ENCODE measurements at places on chromosomes 4 and X. TPM values are rescaled to one million over a fixed set of nuclear protein-coding genes. Genes with fewer than 3 reads are reported as not detected.

The IL2 gene
- total RNA-seq, result not detected

The FAM9B gene
- 0.37 TPM for total RNA-seq

The APBB2 gene
- 153 TPM for total RNA-seq

DNA sequence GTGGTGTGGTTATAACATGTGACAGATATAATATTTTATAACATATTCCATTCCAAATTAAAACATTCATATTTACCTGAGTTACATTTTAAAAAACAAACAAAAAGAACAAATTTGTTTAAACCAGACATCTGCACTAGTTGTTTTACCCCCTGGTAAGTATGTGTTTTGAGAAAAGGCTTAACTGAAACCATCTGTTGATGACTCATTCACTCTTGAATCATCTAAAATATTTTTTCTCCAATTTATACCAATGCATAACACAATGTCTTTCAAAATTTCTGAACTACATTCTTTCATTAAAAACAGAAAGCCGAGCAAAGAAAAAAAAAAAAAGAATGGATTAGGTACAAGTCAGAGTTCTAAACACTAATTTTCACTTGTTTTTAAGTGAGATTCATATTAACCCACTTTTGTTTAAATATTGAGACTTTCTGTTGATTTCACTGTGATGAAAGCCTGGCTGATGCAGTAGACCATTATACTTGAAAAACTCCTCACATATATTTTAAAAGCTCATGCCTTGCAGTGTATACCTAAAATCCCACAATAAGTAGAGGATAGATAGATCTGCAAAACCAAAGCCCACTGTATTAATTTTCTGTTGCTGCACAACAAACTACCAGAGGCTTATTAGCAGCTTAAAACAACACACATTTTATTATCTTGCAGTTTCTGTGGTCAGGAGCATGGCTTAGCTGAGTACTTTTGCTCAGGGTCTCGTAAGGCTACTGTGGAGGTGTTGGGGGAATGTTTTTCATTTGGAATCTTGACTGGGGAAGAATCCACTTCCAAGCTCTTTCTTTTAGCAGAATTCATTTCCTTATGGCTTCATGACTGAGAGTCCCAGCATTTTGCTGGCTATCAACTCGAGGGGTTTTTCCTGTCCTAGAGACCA lies 221.5 kb downstream of the PCDH18 start:
- no peaks in the 10 kb centered on the region for H3K27me3 ChIP-seq
- no peak for DNase-seq
- no peaks in the 10 kb centered on the region for H3K4me1 ChIP-seq
- H3K36me3 ChIP-seq, result no peaks in the 10 kb centered on the region

- H3K27me3 ChIP-seq, result no peaks in the 10 kb centered on the region
- no peak overlapping the region for H3K27ac ChIP-seq
- H3K4me1 ChIP-seq, result peaks cover 10% of the 10 kb centered on the region
- no peaks in the 10 kb centered on the region for H3K36me3 ChIP-seq
These were observed 67.4 kb upstream of the WDR1 start for GRCh38 chr4:10184041-10184440.

DNA sequence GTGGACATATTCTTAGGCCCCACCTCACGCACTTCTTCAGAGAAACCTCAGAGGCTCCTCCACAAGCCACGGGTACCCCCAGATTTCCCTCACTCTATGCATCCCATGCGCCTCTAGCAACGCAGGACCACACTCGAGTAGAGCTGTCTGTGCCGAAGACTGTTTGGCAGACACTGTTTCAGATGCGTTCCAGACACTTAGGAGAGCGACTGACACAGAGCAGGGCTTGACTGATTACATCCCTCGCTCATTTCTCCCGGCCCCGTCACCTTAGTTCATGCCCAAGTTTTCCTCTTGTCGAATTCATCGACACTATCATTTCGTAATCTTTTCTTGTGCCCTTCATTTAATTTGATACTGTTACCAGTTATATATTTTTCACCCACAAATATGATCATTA lies 15.0 kb downstream of the SORBS2 start:
- H3K4me1 ChIP-seq, result peaks cover 12% of the 10 kb centered on the region
- DNase-seq, result no peak

DNA sequence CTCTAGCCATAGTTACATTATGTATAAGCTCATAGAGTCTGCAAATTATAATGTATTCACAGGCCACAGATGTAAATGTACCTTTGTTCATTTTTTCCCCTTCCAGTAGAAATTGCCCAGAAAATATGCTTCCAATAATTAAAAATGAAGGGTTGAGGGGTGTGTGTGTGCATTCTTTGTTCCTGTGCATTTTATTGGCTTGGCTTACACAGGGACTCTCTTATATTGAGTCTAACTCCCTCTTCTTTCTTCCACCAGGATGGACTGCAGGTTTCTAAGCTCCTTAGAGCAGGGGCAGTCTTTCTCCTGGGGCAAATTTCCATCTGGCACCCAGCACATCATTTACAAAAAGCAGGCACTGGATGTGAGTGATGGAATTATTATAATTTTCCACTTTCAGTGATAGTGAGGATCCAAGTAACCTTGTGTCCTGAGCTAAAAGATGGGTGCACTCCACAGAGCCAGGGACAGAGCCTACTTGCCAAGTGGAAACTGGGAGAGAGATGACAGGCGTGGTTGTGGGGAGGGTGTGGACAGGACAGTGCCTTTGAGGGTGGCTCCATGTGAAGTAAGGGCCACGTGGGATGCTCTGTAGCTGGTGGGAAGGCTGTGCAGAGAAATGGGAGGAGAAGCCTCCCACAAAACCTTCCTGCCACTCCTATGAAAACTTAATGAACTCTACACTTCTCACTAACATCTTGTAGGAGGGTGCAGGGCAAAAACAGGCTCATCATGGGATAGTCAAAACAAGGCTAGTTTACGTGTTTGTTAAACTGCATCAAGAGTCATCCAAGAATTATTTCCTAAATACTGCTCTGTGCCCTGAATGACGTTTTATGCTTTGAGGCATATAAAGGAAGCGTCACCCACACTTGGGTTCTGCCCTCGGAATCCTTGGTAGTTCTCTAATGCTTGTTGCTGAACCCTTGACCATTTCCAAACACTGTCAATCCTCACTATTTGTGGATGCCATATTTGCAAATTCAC lies 16.0 kb downstream of the IGFBP7 start:
- no peaks in the 10 kb centered on the region for H3K27me3 ChIP-seq
- H3K4me3 ChIP-seq, result no peak overlapping the region
- H3K4me1 ChIP-seq, result peaks cover 26% of the 10 kb centered on the region
- DNase-seq, result no peak
- no peaks in the 10 kb centered on the region for H3K36me3 ChIP-seq
- H3K27ac ChIP-seq, result no peak overlapping the region

- no peaks in the 10 kb centered on the region for H3K4me1 ChIP-seq
- no peaks in the 10 kb centered on the region for H3K36me3 ChIP-seq
- no peak overlapping the region for H3K4me3 ChIP-seq
- no peak for DNase-seq
- no peaks in the 10 kb centered on the region for H3K27me3 ChIP-seq
These were observed 218.4 kb upstream of the HCCS start for GRCh38 chrX:10892621-10893225.

The AMBN gene
- total RNA-seq, result not detected

GRCh38 chrX:119605464-119606279 lies 552 bp downstream of the NKRF start:
- peak overlapping the region; percentile 87 for H3K27ac ChIP-seq
- no peaks in the 10 kb centered on the region for H3K27me3 ChIP-seq
- no peaks in the 10 kb centered on the region for H3K36me3 ChIP-seq

DNA sequence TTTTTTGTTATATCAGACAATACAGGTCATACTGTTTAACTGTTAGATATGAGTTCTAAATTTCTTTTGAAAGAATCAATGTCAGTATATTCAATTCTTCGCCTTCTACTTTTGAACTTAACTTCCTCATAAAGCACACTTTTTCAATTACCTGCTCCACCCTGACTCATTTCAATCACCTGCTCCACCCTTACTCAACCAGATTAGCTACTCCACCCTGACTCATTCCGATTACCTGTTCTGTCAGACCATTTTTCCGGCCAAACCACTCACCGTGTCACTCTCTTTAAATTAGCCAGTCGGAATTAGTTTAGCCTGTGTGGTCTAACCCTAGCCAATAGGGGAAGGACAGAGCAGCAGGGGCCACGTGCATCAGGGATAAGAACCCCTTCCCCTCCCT lies 751.8 kb upstream of the POU3F4 start:
- H3K4me3 ChIP-seq, result no peak overlapping the region
- no peaks in the 10 kb centered on the region for H3K36me3 ChIP-seq
- no peaks in the 10 kb centered on the region for H3K4me1 ChIP-seq
- no peaks in the 10 kb centered on the region for H3K27me3 ChIP-seq
- no peak overlapping the region for H3K27ac ChIP-seq

The MAGEB1 gene
- total RNA-seq, result not detected

The SHOX gene
- total RNA-seq, result not detected

- H3K4me1 ChIP-seq, result no peaks in the 10 kb centered on the region
- no peaks in the 10 kb centered on the region for H3K36me3 ChIP-seq
- H3K4me3 ChIP-seq, result no peak overlapping the region
- no peaks in the 10 kb centered on the region for H3K27me3 ChIP-seq
- H3K27ac ChIP-seq, result no peak overlapping the region
These were observed 21.2 kb upstream of the PDE6B start for GRCh38 chr4:604131-604530.

GRCh38 chr4:7166981-7167700 lies 25.2 kb upstream of the SORCS2 start:
- H3K27ac ChIP-seq, result no peak overlapping the region
- no peaks in the 10 kb centered on the region for H3K4me1 ChIP-seq
- H3K36me3 ChIP-seq, result no peaks in the 10 kb centered on the region
- no peak for DNase-seq

- DNase-seq, result no peak
- no peak overlapping the region for H3K4me3 ChIP-seq
- H3K4me1 ChIP-seq, result no peaks in the 10 kb centered on the region
- H3K27ac ChIP-seq, result no peak overlapping the region
These were observed 17.1 kb downstream of the AFP start for GRCh38 chr4:73452953-73453700.

- H3K4me1 ChIP-seq, result no peaks in the 10 kb centered on the region
- no peak for DNase-seq
- no peak overlapping the region for H3K27ac ChIP-seq
These were observed 152.5 kb upstream of the STX18 start for GRCh38 chr4:4694296-4694772.

- H3K4me1 ChIP-seq, result no peaks in the 10 kb centered on the region
- H3K36me3 ChIP-seq, result no peaks in the 10 kb centered on the region
- no peak overlapping the region for H3K4me3 ChIP-seq
- DNase-seq, result no peak
- H3K27ac ChIP-seq, result no peak overlapping the region
- H3K27me3 ChIP-seq, result no peaks in the 10 kb centered on the region
These were observed 445.9 kb downstream of the TLL1 start for GRCh38 chr4:166318810-166319525.

DNA sequence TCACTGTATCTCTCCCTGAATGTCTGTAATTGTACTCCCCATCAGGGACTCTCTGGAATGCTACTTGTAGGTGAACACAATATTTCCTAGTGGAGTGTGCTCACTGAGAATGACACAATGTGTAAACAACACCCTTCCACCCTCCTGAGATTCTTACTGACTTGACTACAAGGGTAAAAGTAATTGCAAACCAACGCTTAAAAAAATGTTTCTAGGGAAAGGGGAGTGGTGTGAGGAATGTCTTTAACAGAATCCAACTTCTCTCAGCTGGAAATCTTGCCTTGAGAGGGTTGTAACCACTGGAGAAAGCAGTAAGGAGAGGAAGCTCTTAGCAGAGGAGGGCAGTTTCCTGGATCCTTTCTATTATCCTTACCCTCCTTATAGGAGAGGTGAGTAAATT lies 5.1 kb upstream of the RAPGEF2 start:
- H3K27me3 ChIP-seq, result no peaks in the 10 kb centered on the region
- no peak overlapping the region for H3K4me3 ChIP-seq
- peaks cover 2% of the 10 kb centered on the region for H3K4me1 ChIP-seq

The XPNPEP2 gene
- total RNA-seq, result 0.91 TPM

GRCh38 chrX:112849016-112849415 lies 8.4 kb upstream of the AMOT start:
- H3K27ac ChIP-seq, result no peak overlapping the region
- no peak overlapping the region for H3K4me3 ChIP-seq
- no peak for DNase-seq
- no peaks in the 10 kb centered on the region for H3K4me1 ChIP-seq

GRCh38 chr4:40856840-40857362 lies 107.1 kb downstream of the NSUN7 start:
- H3K4me3 ChIP-seq, result peak overlapping the region; percentile 45
- no peak overlapping the region for H3K27ac ChIP-seq

- H3K27ac ChIP-seq, result peak overlapping the region; percentile 58
- DNase-seq, result no peak
- H3K27me3 ChIP-seq, result no peaks in the 10 kb centered on the region
- H3K4me3 ChIP-seq, result no peak overlapping the region
These were observed 37.9 kb downstream of the LDB2 start for GRCh38 chr4:16860516-16860915.

GRCh38 chr4:182897601-182898478 lies 19.3 kb downstream of the DCTD start:
- no peaks in the 10 kb centered on the region for H3K27me3 ChIP-seq
- H3K36me3 ChIP-seq, result peaks cover 22% of the 10 kb centered on the region
- H3K4me1 ChIP-seq, result peaks cover 7% of the 10 kb centered on the region

DNA sequence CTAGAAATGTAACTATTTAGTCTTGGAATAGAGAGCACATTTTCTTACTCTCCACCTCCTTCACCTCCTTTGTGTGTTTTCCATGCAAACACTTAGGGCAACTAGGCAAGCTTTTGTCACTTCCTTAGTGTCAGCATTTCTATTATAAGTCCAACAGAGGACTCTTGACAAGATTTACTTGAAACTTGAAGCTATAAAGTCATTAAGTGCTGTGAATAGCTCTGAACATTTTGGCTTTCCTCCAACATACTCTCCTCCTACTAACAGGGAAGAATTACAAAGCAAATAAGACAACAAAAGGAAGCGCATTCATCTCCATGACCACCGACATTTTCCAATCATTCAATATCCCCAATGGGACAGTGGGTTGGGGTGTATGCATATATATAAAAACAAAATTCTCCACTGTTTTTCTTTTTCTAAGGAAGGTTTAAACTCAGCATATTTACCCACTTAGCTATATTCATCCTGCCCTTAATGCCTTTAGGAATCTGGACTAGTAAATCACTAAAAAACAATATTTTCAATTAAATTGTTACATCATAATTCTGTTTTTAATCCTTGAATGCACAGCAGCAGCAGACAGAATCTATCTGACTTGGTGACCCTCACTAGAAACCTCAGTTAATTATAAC lies 264.6 kb downstream of the SNCA start:
- no peak overlapping the region for H3K4me3 ChIP-seq
- no peaks in the 10 kb centered on the region for H3K27me3 ChIP-seq
- DNase-seq, result no peak

DNA sequence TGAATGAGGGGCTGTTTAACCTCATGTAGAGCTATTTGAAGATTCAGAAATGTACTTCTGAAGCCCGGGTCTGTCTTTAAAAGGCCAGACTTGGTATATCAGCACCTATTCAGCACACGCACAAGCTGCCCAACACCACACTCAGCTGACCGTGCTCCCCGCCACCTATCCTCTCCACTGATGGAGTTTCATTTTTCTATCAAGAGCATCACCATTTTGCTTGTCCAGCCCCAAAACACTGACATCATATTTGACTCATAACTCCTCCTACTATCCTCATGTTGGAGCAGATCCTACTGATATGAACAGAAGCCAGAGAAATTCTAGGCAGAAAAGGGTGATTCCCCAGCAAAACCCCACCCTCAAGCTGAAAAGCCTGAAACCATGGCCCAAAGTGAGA lies 100.3 kb downstream of the SORBS2 start:
- H3K27ac ChIP-seq, result no peak overlapping the region
- H3K4me1 ChIP-seq, result peaks cover 8% of the 10 kb centered on the region
- no peak for DNase-seq

- H3K4me3 ChIP-seq, result no peak overlapping the region
- no peaks in the 10 kb centered on the region for H3K36me3 ChIP-seq
- no peak for DNase-seq
- H3K27me3 ChIP-seq, result no peaks in the 10 kb centered on the region
These were observed 16.0 kb upstream of the VSIG1 start for GRCh38 chrX:108028854-108029253.

The STX18 gene
- 35.6 TPM for total RNA-seq

Data from upper lobe of left lung (tissue), 6 donors.